ENCODE measurements at places on chromosomes 5 and 9. TPM values are rescaled to one million over a fixed set of nuclear protein-coding genes. Genes with fewer than 3 reads are reported as not detected.

Gene IFT74
- total RNA-seq = 14.8 TPM

Gene SOHLH1
- total RNA-seq = not detected

Gene AP3B1
- total RNA-seq = 37.7 TPM

Gene BARX1
- total RNA-seq = 10.8 TPM

Gene IQGAP2
- 1.2 TPM for total RNA-seq

Gene ERMP1
- 21.0 TPM for total RNA-seq

Gene IFNK
- not detected for total RNA-seq

Gene IFNA2
- total RNA-seq = not detected

Gene UNC13B
- 10.1 TPM for total RNA-seq

Gene SLC46A2
- total RNA-seq = not detected

Data from A549 treated with DMSO at 1 μM for 4 hours (cell line).